ENCODE measurements at places on chromosomes 3 and 15.

- DNase-seq: no peak
Measured at GRCh38 chr3:15794303-15794771, 3.4 kb downstream of the ANKRD28 start.

DNA sequence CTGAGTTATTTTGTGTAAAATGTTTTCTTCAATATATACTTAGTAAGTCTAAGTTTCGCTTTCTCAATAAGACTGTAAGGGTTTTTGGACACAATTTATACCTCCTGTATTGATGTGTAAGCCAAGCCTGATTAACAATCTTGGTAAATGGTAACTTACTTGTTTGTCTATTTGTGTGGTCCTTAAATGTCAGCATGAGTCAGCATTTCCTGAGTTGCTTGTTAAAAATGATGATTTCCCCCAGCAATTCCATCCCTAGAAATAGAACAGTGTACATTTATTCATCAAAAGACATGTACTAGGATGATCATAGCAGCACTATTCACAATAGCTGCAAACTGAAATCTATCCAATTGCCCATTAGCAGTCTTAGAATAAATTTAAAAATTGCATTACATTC, 53.4 kb upstream of the LRIG1 start:
- DNase-seq: no peak

DNA sequence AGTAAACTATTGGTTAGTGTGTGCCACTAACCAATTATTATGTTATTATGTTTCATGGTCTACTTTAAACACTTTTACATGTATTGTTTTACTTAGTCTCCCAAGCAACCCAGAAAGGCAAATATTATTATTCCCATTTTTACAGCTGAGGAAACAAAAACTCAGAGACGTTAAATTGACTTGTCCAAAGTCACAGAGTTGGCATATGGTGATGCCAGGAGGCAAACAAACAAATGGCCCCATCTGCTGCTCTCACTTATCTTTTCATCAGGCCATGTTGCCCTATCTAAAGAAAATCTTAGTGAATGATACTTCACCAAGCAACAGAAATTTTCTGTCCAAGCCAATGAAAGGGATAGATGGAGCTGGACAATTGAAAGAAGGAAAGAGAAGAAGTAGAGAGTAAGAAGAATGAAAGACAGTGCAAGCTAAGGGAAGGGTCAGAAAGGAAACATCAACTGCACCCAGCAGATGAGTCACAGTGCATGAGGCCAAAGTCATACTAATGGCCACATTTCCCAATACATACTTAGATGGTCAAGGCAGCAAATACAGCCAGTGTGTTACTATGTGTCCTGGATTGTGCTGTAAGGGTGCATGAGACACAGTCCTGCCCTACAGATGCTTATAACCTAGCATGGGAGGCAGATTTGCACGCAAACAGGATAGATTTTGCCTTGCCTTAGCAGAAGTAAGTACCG, 266.9 kb downstream of the KCNMB2 start:
- no peak for DNase-seq

GRCh38 chr3:132543011-132543739, 53.9 kb upstream of the ACKR4 start:
- DNase-seq: no peak

DNA sequence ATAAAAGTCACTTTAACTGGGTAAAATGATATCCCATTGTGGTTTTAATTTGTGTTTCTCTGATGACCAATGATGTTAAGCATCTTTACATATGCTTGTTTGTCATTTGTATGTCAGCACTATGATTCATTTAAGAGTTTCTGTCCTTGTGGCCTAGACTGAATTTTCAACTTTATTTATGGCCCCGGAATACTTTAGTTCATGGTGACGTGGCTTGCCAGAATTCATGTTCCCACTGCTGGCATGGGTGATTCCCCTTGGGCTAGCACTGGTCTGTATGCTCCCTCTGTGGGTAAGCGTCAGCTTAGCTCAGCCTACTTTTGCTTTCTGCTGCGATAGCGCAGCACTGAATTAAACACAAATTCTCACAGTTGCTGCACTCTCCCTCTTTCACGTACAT, 436.3 kb upstream of the SGO1 start:
- DNase-seq: no peak

- no peak for DNase-seq
Measured at GRCh38 chr3:10437272-10437994, 68.0 kb downstream of the ATP2B2 start.
